ENCODE measurements at places on chromosomes 4 and X.

GRCh38 chr4:24561438-24562139 lies 22.8 kb downstream of the DHX15 start:
- DNase-seq = no peak

GRCh38 chr4:146381263-146381872 lies 140.4 kb downstream of the SLC10A7 start:
- DNase-seq = no peak

GRCh38 chr4:39169426-39169825 lies 12.9 kb upstream of the WDR19 start:
- DNase-seq = no peak

- no peak for DNase-seq
These were observed 71.8 kb downstream of the METTL14 start for GRCh38 chr4:118756958-118757357.
